ENCODE measurements at places on chromosomes 1 and 21.

DNA sequence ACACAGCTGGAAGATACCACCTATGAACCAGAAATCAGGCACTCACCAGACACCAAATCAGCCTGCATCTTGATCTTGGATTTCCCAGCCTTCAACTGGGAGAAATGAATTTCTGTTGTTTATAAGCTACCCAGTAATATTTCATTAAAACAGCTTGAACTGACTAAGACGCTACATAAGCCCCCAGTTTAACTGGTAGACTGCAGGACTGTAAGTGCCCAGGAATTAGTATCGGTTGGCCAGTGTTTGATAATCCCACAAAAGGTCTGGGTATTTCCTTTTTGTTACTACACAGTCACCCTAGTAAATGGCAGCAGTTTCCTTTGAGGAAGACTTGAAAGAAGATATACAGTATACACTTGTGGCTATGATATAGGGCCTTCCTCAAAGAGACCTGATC, 7.3 kb upstream of the SLC35D1 start:
- DNase-seq = no peak

DNA sequence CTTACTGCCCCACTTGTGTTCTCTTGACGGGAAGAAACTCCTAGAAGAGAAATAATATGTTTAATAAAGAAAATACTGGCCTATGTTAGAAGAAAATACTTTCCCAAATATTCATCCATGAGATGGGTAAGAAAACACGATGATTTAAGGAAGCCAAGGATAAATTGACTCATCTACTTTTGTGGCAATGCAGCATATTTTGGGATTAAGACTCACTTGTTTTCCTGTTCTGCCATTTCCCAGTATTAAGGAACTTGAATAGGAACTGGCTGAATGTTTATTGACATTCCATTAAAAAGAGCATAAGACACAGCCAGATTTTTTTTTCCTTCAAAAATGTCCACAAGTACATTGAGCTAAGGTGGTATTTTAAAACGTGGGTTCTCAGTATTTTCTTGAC, 10.9 kb upstream of the ADAMTS5 start:
- peak; percentile 15 for DNase-seq

DNA sequence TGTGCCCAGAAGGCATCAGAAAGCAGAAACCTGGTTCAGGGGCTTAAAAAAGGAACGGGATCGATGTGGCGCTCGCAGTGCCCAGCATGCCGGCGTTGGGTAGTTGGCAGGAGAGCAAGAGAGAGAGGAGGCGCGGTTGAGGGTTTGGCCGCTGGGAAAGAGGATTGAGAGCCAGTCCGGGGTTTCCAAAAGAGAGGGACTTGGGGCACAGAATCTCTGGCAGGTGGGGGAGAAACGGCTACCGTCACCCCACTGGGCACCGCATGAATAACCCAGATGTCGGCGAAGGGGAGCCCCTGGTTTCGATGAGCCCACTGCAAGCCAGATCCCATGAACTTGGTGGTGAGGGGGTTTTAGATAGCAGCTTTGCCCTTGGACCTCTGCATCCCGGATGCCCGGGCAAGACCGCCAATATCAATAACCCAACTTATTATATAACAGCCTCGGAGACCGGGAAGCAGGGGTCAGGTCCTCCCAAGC, 60.4 kb upstream of the ACOT11 start:
- peak; percentile 41 for DNase-seq

- DNase-seq = no peak
Observed at GRCh38 chr21:31173881-31174555, 135.7 kb upstream of the KRTAP19-8 start.

- no peak for DNase-seq
Observed at GRCh38 chr1:76274302-76274701, 199.8 kb downstream of the ST6GALNAC3 start.

DNA sequence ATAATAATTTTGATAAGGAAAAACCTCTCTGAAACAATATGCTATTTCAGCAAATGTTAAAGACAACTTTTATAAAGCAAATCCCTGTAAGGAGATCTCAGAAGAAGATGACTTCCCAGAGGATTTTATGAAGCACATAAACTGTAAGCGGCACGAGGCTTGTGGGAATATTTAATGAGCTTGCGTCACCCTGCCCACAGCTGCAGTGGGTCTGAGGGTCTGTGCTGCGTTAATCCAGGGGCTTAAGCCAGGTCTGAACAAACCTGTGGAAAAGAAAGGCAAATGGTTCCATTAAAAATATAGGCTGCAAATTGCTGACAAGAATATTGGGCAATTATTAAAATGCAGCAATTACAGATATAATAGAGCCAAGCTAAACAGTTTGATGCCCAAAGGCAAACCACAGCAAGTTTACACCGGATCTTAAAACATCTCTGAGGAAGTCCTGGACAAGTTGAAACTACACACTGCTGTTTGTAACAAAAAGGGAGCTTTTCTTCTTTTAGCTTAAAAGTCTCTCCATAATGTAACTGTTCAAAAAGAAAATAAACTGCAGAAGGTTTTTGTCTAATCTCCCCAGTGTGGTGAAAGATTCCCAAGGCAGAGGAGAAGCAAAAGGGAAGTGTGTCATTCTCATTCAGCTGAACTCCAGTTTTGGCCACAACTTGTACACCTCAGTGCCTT, 21.8 kb downstream of the TGFBR3 start:
- peak; percentile 51 for DNase-seq

DNA sequence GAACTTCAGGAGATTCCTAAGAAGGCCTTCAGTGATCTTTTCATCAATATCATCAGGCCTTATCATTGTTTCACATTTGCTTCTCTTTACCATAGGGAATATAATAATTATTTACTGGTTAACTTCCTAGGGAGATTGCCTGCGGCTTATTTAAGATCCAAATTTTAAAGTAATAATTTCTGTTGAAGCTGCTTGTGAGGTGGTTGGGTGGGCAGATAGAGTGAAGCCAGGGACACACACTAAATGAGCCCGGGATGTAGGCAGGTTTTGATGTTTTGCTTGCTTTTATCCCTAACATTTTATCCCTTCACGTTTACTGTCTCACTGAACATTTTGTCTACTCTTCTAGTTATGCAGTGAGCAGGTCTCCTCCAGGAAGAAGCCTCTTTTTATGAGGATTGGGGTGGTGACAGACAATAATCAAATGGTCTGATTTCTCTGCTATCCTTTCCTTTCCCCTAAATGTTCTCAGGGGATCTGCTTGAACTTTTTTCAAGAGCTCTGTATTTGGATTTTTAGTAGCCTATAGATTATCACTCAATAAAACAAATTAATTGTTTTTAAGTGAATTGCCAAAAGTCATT, 164.7 kb downstream of the RUNX1 start:
- peak; percentile 42 for DNase-seq

DNA sequence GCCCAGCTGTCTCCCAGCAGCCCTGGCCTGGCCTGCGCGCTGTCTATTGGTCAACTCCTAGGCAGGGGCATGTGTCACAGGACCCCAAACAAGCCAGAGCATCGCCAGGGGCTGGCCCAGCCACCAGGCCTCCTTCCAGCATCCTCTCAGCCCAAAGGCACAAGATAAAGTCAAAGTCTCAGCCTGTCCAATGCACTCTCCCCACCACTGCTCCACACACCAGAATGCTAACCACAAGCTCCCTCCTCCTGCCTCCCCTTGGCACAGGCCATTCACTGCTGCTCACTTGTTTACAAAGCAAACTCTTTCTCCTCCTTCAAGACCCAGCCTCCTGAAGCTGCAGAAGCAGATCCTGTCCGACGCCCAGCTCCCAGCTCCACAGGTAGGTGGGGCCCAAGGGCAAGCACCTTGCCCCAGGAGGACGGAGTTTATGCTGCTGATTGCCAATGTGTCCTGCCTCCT, 133.4 kb downstream of the DMRTB1 start:
- peak; percentile 30 for DNase-seq

DNA sequence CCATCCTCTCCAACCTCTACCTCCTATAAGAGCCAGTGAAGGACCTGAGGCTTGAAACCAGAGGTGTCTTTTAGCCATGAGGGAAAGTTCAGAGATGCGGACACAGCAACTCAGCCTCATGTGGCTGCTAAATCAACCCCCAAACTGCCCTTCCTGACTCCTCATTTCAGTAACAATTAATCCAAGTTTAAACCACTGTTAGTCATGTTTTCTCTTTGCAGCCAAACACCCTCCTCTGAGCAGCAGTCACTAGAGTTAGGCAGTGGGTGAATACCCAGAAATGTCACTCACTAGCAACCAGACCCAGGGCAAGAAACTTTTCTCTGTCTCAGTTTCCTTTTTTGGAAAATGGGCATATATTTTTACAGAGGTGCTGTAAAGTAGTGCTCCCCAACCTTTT, 71.2 kb downstream of the KCNJ15 start:
- no peak for DNase-seq

DNA sequence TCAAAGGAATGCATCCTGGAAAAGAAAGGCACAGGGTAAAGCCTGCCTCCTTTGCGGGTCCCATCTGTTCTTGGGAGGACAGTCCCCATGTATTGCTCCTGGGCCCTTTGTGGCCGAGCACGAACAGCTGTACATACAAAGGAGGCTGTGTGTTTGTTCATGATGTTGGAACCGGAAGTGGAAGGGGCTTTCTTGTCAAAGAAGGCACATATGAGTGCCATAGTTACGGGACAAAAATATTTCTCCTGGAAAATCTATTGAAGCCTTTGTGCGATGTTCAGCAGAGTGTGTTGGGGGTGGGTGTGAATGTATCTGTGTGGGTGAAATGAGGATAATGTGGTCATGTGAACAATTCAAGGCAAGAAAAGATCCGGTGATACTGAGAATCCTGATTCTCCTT, 297.6 kb downstream of the DISC1 start:
- no peak for DNase-seq

- DNase-seq = no peak
Observed at GRCh38 chr1:32208891-32209328, at the start of gene DCDC2B. Gene DCDC2B (plus strand): TSS chr1:32209089. CDS start chr1:32209094, 5 bp downstream.

GRCh38 chr1:235649368-235650163, at the start of gene GNG4:
Gene GNG4 (minus strand): TSS chr1:235649784. CDS start chr1:235583838, 65,946 bp downstream.
- DNase-seq = peak; percentile 37

- DNase-seq = no peak
Observed at GRCh38 chr1:55541296-55541695, 326.1 kb upstream of the USP24 start.

DNA sequence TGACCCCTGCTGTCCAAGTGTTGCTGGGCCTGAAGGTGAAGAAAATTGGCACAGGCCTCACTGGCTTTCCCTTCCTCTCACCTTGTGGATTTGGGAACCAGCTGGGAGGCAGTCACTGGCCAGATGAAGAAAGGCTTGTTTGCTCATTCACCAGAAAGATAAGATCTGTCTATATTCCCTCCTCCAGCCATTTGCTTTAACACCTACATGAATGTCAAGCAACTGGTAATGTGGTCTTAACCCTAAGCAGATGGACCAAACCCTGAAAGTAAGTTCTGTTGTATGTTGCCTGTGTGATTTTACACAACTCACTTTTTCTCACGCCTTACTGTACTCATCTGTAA, 10.3 kb upstream of the SRRM1 start:
- no peak for DNase-seq

DNA sequence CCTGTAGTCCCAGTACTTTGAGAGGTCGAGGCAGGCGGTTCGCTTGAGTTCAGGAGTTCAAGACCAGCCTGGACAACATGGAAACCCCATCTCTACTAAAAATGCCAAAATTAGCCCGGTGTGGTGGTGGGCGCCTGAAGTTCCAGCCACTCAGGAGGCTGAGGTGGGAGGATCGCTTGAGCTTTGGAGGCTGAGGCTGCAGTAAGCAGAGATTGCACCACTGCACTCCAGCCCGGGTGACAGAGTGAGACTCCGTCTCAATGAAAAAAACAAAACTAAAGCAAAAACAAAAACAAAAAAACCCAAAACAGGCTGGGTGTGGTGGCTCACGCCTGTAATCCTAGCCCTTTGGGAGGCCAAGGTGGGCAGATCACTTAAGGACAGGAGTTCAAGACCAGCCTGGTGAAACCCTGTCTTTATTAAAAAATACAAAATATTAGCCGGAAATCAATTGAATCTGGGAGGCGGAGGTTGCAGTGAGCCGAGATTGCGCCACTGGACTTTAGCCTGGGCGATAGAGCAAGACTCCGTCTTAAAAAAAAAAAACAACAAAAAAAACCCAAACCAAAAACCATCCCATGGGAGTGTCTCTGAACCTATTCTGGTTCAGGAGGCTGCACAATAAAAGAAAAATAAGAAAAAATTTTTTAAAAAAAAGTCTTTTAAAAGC, 1.7 kb upstream of the CGN start:
- no peak for DNase-seq

GRCh38 chr1:205258261-205258691, 30.5 kb downstream of the TMCC2 start:
- no peak for DNase-seq

Data from adipocyte (in vitro differentiated cells).